Stimulated activated CD8-positive, alpha-beta memory T cell treated with anti-CD3 and anti-CD28 coated beads, Interleukin-15, amount 100 ng/mL, for 24 hours (primary cell): ENCODE measurements at places on chromosomes 12 and 14.

DNA sequence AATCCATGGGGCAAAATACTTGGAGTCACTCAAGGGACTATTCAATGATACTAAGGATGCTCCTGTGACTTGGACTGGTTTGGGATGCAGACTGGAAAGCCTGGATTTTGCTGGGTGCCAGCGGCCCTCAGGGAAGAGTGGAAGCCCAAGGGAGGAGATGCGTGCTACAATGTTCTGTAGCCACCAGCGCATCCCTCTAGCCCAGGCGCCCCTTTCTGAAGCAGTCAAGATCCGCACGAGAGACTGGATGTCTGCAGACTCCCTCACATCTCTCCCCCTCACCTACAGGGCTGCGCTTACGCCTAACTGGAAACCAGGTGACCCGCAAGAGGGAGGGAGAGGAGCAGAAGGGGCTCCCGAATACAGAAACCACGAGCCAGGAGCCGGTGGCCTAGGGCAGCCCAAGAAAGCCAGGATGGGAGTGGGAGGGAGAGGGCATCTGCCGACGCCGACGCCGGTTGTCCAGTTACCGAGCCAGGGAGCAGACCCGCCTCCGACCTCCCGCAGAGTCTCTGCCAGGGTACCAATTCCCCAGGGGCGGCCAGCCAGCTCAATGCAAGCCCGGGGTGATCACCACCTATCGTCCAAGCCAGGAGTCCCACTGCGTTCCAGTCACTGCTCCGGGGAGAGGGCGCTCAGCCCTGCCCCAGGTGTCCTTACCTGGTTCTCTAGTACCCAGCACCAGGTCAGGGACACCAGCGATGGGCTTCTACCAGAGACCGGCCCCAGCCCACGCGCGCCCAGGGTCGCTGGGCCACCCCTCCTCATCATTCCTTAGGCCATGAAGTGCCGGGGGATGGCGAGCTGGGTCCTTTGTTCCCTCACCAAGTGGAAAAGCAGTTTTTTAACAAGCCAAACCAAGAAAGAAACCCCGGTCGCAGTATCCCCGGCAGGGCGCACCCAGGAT lies 1.2 kb downstream of the NTN4 start:
- no peak for DNase-seq

GRCh38 chr14:29376237-29376636 lies 551.4 kb downstream of the PRKD1 start:
- no peak for DNase-seq

DNA sequence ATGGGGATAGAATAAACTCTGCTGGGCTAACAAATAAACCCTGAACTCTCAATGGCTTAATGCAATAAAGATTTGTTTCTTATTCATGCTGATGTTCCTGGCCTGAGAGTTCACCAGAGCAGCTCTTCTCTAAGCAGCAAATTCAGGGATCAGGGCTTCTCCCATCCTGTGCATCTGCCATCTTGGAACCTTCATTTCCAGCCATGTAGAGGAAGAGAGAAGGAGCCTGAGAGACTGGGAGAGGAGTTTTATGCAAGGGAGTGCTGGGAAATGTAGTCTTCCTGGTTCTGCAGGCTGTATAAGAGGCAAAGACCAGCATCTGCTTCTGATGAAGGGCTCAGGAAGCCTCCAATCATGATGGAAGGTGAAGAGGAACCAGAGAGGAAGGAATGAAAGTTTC lies 20.6 kb upstream of the APOLD1 start:
- no peak for DNase-seq

- no peak for DNase-seq
Observed at GRCh38 chr14:72970058-72970630, 43.9 kb downstream of the DCAF4 start.

DNA sequence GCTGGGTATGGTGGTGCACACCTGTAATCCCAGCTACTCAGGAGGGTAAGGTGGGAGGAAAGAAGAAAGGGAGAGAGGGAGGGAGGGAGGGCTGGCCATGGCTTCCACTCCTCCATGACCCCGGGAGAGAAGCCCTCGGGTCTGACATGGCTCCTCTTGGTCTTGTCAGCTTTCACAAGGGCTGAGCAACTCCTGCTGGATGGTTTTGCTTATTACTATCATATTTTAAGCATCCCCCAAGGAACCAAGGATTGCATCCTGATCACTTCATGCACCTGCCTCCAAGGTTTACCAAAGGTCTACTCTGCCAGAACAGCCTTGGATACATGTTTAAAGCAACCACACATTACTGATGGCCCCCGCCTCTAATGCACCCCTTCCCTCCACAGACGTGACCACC lies 28.0 kb upstream of the NCOR2 start:
- no peak for DNase-seq

- DNase-seq = no peak
Observed at GRCh38 chr12:51216642-51217041, 1.2 kb downstream of the POU6F1 start.

DNA sequence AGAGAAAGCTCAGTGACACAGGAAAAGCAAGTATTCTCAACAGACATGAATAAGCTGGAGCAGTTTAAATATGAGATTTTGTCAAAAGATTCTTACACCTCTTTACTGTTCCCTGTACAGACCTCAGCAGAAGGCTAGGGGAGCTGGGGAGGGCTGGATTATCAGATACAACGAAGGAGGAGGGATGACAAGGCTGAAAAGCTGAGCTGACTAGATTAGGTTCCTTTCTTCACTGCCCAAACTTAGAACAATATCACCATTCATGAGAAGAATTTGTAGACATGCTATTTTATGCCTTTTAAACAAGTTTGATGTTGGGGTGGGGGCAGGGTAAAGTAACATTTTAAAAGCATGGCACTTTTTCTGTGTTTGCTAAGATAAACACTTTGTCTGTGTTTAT lies 611.1 kb downstream of the AACS start:
- DNase-seq = no peak

GRCh38 chr14:65107200-65107599 lies 4.9 kb upstream of the MAX start:
- DNase-seq = no peak

- DNase-seq = no peak
Observed at GRCh38 chr12:57128519-57129247, 400 bp downstream of the LRP1 start.

GRCh38 chr14:75979071-75979571 lies 2.7 kb downstream of the TGFB3 start:
- no peak for DNase-seq

- DNase-seq = no peak
Observed at GRCh38 chr12:65911321-65911720, 87.0 kb downstream of the HMGA2 start.

GRCh38 chr12:124557518-124558223 lies 9.7 kb downstream of the NCOR2 start:
- DNase-seq = no peak

DNA sequence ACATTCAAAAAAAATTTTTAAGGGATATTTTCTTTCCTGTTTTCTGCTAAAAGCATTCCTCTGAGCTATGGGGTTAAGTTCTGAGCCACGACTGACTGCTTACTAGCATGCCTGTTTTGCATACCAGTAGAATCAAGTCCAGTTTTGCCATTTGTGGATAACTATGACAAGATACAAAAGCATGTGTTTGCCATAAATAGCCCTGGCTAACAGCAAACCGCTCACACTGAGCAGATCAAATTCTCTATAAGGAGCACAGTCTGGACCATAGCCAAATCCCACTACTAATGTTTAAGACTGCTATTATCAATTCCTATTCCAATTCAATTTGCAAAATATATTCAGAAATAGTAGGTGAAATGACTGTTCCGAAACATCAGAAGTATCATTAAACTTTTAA lies 3.2 kb downstream of the CFL2 start:
- DNase-seq = no peak

DNA sequence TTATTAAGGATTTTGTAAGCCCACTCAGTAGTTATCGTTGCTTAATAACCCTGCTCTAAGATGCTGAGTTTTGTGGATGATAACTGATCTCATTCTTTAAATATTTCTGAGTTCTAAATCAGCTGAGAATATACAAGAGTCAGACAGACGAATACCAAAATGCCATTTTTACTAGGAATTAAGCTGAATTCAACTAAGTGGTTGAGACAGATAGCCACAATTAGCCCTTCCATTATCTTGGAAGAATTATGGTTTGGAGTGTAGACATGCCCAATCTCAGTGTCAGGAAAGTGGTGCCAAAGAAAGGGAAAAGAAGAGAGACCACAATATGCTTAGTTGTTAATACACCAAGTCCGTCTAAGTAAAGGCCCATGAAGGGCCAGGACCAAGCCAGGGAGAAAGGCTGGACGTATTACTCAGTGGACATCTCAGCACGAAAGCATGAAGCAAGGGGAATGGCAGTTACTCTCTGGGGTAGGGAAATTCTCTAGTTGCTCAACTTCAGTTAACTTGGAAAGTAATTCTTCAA lies 58.6 kb downstream of the KCNA5 start:
- no peak for DNase-seq

- DNase-seq = no peak
Observed at GRCh38 chr12:3700861-3701260, 52.0 kb downstream of the CRACR2A start.

DNA sequence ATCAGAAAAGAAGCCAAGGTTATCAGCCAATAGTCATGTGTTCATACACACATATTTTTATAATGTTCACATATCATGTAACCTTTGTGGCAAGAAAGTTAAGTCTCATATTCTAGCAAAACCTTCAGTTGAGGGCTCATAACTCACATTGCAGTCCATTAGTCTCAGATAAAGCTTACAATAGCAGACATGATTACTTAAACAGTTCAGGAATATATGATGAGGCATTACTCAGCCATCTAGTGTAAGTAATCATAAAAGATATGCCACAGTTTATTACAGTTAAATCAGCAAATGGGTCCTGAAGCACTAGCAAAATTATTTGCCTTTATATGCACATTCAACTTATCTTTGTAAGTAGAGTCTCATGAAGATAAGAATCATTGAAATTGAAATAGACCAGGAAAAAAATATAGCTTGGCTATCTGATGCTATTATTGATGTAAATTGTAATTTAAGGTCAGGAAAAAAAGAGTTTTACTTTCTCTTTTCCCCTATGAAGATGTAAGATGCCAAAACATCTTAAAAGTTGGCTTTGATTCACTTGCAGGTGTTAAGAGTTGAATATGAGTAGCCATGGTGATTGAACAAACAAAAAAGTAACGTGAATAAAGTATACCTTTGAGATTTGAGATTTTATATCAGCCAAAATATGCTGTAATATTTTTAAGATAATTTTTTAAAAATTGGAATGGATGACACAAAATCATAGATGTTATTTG lies 537.0 kb downstream of the SLC6A15 start:
- no peak for DNase-seq

DNA sequence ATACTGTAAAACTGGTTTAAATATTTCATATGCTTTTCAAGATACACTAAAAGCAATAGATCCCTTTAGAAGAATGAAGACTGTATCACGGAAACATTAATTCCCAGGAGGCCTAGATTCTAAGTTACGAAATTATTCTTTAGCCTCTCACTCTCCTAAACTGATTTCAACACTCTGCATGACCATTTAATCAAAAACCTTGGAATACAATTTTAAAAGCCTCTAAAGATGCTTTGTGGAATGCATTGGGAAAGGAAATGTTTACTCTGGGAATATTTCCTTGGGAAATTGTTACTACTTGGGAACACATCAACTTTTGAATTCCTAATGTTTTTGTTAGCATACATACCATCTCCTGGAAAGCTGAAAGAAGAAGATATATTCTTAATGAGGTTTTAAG lies 255.7 kb upstream of the FAR2 start:
- DNase-seq = no peak

GRCh38 chr14:67237591-67237990 lies 3.6 kb upstream of the PALS1 start:
- DNase-seq = no peak
